ENCODE measurements at places on chromosomes 3 and 15. TPM values are rescaled to one million over a fixed set of nuclear protein-coding genes. Genes with fewer than 3 reads are reported as not detected.

- no peaks in the 10 kb centered on the region for H3K36me3 ChIP-seq
- no peak overlapping the region for H3K27ac ChIP-seq
- DNase-seq: no peak
- no peaks in the 10 kb centered on the region for H3K4me1 ChIP-seq
- H3K4me3 ChIP-seq: no peak overlapping the region
Measured at GRCh38 chr15:78351539-78351938, 11.4 kb downstream of the CRABP1 start.

The MYL3 gene
- 5.4 TPM for total RNA-seq

GRCh38 chr3:187999821-188000220 is 154.1 kb upstream of the LPP start:
- DNase-seq: no peak
- no peak overlapping the region for H3K4me3 ChIP-seq
- H3K4me1 ChIP-seq: peaks cover 4% of the 10 kb centered on the region

The TEX9 gene
- 6.9 TPM for total RNA-seq

- H3K4me3 ChIP-seq: no peak overlapping the region
- H3K36me3 ChIP-seq: no peaks in the 10 kb centered on the region
- H3K27me3 ChIP-seq: no peaks in the 10 kb centered on the region
Measured at GRCh38 chr3:186427627-186428281, 65.7 kb upstream of the DGKG start.

DNA sequence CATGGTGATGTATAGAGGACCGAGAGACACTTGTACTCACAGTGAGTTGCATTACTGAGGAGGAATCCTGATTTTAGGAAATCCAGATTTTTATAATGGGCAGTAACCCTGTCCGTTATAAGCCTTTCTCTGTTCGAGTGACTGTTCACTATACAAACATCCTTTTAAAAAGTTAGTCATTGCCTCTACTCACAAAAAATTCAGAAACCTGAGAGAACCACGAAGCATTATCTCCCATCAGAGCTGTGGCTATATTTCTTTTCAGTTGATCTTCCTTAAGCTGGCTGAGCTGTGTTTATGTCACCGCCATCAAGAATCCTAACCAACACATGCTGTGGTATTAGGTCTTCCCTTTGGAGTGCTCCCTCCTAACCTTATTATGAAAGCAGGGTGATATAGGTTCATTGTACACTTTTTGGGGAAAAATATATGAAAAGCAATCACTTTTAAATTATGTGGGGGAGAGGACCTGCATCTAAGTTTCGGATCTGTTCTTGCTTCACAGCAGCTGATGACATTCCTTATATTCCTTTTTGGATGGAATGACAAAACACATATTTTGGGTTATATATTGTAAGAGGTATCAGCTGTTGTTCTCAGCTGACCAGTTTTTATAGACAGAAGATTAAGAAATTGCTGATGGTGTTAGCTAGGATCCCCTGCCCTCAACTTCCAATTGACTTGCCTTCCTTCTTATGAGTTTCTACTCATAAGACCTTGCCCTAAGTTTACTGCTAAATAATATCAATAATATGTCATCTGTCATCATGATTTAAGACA is 465.9 kb upstream of the RASGRP1 start:
- H3K36me3 ChIP-seq: no peaks in the 10 kb centered on the region
- no peak for DNase-seq
- no peaks in the 10 kb centered on the region for H3K27me3 ChIP-seq
- H3K4me3 ChIP-seq: no peak overlapping the region
- H3K27ac ChIP-seq: no peak overlapping the region

DNA sequence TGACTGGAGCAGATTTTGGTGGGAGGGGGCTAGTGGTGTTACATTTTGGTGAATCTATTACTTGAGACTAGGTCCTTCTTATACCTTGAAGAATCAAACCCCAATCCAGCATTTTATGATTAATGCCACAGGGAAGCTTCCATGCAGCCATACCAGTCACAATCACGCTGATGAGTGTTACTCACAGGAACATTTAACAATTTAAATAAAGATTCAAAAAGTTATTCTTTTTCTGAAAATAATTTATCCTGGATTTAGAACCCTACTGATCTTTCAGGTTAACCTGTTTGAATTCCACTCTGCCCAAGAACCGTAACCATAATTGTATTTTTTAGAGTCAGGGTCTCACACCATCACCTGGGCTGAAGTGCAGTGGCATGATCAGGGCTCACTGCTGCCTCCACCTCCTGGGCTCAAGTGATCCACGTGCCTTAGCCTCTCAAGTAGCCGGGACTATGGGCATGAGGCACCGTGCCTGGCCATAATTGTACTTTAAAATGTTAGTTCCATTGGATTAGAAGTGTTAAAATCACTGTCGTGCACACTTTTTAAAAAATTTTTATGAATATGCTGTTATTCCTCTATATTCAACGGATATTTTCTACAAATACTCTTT is 929 bp upstream of the MTMR10 start:
- no peak for DNase-seq
- H3K4me3 ChIP-seq: peak overlapping the region; percentile 74
- H3K4me1 ChIP-seq: peaks cover 8% of the 10 kb centered on the region
- H3K27me3 ChIP-seq: no peaks in the 10 kb centered on the region
- H3K36me3 ChIP-seq: no peaks in the 10 kb centered on the region

GRCh38 chr3:65779390-65779789 is 259.3 kb downstream of the MAGI1 start:
- H3K4me3 ChIP-seq: no peak overlapping the region
- H3K36me3 ChIP-seq: no peaks in the 10 kb centered on the region
- DNase-seq: no peak
- no peaks in the 10 kb centered on the region for H3K27me3 ChIP-seq

DNA sequence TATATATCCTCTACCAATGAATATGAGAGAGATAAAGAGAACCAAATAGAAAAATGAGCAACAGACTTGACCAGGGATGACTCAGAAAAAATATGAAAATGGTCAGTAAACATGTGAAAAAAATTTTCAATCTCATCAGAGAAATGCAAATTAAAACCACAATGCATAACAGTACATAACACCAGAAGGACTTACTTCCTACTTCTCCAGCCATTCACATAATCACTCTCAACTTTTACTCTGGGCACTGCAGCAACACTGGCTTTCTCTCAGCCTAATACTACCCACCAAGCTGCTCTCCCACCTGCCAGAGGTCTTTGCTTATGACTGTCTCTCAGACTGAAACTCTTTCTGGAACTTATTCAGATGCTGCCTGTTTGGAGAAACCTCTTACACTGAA is 49.4 kb downstream of the DPH6 start:
- no peak overlapping the region for H3K27ac ChIP-seq
- H3K36me3 ChIP-seq: no peaks in the 10 kb centered on the region
- no peak overlapping the region for H3K4me3 ChIP-seq

DNA sequence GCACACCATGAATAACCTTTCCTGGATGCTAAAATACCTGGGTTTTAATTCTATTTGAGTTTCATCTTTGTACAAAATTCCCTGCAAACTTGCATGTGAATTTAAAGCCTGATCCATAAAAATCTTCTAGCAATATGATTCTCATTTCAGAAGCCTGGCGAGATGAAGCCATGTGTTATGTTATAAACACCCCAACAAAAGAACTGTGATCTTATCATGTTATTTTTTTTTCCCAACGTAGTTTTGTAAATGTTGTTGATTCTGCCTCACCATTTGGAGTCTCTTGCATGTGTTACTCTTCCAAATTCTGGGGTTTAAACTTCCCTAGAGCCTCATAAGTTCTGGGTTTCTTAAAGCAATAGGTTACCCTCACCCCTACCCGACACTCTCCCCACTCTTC is 428.1 kb upstream of the DPH6 start:
- no peaks in the 10 kb centered on the region for H3K4me1 ChIP-seq
- DNase-seq: no peak
- H3K4me3 ChIP-seq: no peak overlapping the region

The LRRC15 gene
- not detected for total RNA-seq

DNA sequence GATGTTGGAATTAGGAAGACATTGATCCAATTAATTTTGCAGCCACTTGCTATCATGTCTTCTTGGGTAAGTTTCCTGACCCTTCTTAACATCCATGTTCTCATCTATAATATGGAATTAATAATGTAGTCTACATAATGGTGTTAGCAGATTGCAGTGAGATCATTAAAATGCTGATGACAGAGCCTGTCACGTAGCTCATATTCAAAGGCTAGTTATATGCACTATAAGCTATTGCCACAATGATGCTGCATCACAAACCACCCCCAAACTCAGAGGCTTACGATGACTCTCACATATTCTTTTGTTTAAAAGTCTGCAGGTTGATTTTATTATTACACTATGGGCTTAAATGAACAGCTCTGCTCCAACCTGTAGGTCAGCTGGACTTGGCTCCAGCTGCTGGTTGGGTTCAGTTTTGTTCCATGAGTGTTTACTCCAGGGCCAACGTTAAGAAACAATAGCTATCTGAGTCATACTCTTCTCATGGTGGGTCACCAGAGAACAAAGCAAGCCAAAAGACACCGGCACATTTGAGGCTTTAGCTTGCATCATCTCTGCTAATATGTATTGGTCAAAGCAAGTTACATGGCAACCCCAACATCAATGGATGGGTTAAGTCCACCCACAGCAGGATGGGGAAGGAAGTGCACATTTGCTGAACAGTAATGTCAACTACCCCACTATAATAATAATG is 250.0 kb upstream of the SLCO3A1 start:
- no peak overlapping the region for H3K27ac ChIP-seq
- no peak overlapping the region for H3K4me3 ChIP-seq
- no peak for DNase-seq

DNA sequence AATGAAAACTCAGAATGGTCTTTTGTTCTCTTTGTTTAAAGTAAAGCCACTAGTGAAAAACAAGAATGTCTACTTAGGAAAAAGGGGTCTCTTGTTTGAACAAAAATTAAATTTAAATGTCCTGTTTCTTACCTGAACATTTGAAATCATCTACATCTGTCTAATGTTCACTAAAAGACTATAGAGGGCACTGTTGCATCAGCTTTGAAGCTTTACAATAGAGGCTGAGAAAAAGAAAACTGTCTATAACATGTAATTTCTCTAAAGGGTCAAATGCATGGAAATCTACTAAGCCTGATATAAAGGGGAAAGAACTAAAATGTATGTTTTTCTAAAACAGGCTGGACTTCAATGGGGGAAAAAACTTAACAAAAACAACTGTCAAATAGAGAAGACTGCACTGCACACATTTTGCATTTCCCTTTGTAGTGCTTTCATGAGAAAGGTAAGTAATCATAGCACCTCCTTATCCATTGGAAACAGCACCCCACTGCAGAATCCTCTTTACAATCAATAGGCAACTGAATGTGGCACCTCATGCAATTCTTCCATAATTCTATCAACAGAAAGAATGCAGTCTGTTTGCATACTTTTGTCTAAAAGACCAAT is 26.3 kb downstream of the DPH6 start:
- H3K4me3 ChIP-seq: no peak overlapping the region
- H3K36me3 ChIP-seq: no peaks in the 10 kb centered on the region
- no peak overlapping the region for H3K27ac ChIP-seq
- no peaks in the 10 kb centered on the region for H3K27me3 ChIP-seq
- no peak for DNase-seq

DNA sequence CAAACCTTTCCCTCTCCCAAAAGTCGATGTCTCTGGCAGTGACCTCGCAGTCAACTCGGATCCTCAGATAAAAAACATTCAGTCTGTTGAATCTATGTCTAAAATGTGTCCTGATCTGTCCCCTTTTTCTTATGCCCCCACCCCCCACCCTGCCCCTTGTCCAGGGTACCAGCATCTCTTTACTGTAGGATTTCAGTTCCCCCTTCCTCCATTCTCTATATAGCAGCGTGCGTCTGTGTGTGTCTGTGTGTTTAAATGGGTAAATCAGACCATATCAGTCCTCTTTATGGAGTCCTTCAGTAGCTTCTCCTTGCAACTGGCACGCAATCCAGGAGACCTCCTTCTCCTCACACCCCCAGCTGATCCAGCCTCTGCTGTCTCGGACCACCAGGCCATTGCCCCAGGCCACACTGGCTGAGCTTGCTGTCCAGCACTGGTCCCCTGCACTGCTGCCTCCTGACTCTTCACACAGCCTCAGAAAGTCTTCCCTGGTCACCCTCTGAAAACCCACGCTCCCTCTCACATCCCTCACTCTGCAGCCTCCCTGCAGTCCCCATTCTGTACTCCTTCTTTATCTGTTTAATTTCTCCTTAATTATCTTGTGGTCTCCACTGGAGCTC is 1.5 kb downstream of the LRRK1 start:
- no peak overlapping the region for H3K4me3 ChIP-seq
- peaks cover 40% of the 10 kb centered on the region for H3K4me1 ChIP-seq
- H3K36me3 ChIP-seq: no peaks in the 10 kb centered on the region
- H3K27ac ChIP-seq: no peak overlapping the region
- H3K27me3 ChIP-seq: no peaks in the 10 kb centered on the region
- DNase-seq: no peak

DNA sequence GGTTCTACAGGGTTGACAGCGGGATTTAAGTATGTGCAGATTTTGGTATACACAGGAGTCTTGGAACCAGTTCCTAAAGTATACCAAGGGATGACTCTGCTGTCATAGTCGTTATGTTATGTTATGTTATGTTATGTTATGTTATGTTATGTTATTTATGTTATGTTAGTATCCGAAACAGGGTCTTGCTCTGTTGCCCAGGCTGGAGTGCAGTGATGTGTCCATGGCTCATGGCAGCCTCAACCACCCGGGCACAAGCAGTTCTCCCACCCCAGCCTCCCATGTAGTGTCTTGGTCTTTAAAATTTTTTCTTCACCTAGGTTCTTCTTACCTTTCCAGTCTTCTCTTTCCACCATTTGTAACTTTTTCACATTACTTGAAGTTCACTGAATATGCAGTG is 21.7 kb downstream of the PPP4R2 start:
- H3K4me1 ChIP-seq: peaks cover 7% of the 10 kb centered on the region
- H3K4me3 ChIP-seq: no peak overlapping the region
- H3K36me3 ChIP-seq: peaks cover 10% of the 10 kb centered on the region
- no peaks in the 10 kb centered on the region for H3K27me3 ChIP-seq
- H3K27ac ChIP-seq: no peak overlapping the region

The CADM2 gene
- total RNA-seq: 42.7 TPM

DNA sequence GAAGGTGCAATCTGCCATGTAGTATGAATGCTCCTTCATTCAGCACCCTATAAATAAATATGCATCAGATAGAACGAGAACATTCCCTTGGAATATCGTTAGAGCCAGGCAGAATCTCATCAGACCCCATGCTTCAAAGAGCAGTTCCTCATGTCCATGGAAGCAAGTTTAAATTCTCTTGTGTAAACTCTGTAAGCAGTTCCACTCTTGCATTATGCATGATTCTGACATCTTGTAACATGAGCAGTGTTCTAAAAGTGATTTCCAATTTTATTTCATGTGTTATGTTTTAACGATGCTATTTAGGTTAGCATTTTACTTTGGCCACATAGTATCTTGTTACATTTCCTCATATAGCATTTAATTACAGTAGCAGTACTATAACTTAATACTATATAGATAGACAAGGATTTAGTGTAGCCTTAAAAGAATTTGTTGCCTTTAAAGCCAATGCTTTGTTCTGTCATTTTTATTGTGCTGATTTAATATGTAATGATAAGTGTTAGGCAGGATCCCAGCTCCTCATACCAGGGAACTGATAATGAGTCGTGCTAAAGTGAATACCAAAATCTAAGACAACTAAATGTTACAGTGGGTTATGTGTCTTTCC is 161.2 kb upstream of the NECTIN3 start:
- no peak for DNase-seq
- H3K4me3 ChIP-seq: no peak overlapping the region
- H3K27me3 ChIP-seq: no peaks in the 10 kb centered on the region
- H3K4me1 ChIP-seq: no peaks in the 10 kb centered on the region
- H3K27ac ChIP-seq: no peak overlapping the region
